ENCODE measurements at places on chromosomes 11 and 22.

GRCh38 chr22:50581950-50582492 is 628 bp downstream of the CHKB start:
- peak; percentile 55 for DNase-seq

GRCh38 chr11:12721816-12722604 is 47.8 kb downstream of the TEAD1 start:
- DNase-seq = no peak

DNA sequence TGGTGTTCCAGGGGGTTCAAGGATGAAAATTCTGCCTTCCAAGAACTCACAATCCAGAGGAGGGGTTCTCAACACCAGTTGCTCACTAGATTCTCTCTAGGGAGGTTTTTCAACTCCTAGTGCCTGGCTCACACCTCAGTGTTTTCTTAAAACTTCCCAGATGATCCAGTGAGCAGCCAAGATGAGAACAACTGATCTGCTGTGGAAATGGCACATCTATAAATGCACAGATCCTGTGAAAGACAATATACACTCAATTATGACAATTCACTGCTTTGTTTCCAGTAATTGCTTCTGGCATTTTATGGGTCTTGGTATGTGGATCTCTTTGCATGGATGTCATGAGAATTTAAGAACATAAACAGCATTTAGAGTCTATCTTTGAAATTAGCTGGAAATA is 45.2 kb upstream of the PRSS23 start:
- DNase-seq = no peak

- no peak for DNase-seq
These were observed 30.4 kb downstream of the TBC1D22A start for GRCh38 chr22:46792841-46793261.

DNA sequence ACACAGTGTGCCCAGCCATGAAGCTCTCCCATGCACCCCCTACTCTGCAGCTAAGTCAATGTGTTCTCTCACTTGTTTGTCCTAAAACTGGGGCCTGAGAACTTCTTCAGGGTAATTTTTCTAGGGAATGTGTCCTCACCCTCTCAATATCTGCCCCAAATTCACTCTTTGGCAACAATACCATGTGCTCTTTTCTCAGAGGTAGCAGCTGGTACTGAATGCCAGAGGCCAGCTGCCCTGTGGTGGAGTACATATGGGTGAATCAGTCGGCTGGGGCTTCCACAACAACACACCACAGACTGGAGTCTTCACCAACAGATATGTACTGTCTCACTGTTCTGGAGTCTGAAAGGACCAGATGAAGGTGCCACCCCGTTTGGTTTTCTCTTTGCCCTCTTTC is 97.7 kb upstream of the TOP3B start:
- no peak for DNase-seq

- DNase-seq = no peak
These were observed 54.2 kb downstream of the EXT2 start for GRCh38 chr11:44149651-44150050.

GRCh38 chr11:39236916-39237315 is 2222.5 kb downstream of the LRRC4C start:
- no peak for DNase-seq

DNA sequence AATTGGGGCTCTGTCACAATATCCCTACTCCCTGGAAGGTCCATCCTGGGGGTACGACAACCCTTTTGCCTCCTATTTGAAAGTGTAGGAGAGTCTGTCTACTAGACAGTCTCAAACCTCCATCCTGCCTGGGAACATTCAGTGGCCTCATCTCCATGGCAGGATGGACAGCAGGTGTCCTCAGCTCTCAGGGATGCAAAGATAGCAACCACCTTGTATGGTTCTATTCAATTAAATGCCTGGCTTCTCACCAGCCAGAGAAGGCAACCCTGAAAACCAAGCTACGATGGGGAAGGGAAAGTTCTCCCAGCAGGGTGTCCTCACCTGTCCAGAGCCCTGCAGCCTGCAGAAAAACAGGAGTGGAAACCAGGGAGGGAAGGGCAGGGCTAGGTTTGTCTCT is 164.9 kb downstream of the MIAT start:
- no peak for DNase-seq

DNA sequence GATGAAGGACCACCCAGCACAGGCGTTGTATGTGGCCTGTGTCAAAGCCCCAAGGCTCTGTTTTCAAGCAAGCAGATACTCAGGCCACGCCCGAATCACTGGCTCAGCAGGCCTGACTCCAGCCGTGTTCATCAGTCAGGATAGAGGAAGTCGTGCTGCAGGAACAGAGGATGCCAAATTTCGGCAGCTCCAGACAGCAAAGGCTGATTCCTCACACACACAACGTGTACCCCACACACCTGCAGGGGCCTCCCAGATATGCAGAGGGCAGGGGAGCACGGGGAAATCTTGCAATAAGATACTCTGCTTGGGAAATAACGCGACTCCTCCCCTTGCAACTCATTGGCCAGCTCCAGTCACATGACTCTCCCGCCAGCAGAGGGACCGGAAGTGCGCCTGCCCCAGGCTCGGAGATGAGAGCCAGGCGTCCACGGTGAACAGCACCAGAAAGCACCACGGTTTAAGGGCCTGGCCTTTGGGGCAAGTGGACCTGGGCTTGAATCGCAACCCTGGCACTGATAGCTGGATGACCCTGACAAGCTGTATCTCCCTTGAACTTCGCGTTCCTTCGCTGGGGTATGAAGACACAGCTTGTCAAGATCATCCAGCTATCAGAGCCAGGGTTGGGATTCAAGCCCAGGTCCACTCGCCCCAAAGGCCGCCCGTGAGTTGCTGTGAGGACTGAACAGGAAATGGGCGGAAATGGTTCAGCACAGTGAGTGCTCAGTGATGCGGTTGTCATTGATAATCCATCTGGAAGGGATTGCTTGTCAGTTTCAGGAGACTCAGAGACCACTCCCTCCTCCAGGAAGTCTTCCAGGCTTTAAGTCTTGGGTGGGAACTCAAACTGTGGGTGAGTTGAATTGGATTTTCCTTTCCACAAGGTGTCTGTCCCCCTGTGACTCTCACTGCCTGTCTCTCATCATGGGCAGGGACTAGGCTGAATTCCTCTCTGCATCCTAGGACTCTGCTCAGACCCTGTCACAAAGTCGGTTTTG is 88.5 kb downstream of the MYEOV start:
- DNase-seq = peak; percentile 12

DNA sequence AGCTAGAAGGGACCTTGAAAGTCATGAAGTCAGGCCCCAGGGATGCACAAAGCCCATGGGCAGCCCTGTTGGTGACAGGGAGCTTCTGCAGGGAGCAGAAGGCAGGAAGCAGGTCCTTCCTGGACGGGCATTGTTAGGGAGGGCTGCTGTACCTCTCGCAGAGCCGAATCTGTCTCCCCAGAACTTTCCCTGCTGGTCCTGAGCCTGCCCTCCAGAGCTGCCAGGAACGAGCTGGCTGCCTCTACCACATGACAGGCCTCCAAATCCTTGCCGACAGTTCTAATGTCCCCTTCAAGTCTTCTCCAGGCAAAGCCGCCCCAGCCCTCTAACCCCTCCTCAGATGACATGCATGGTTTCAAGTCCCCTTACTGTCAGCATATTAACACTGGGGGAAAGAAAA is 20.1 kb downstream of the SYT7 start:
- DNase-seq = no peak

GRCh38 chr22:38649841-38650522 is 6.2 kb downstream of the FAM227A start:
- no peak for DNase-seq

DNA sequence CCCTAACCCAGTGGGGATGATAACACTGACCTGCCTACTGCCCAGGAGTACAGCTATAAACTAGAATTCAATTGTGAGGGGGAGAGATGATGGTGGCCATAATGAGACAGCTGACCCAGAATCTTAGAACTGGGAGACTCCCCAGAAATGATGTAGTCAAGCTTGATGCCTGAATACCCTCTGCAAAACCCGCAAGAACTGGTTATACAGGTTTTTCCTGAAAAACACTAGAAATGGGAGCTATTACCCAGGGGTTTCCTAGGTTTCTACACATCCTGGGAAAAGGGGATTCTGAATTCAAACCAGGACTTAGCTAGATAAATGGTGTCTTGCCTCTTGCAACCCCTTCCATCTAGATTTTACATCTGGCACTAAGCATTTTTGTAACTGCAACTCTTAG is 113.8 kb upstream of the NARS2 start:
- no peak for DNase-seq

DNA sequence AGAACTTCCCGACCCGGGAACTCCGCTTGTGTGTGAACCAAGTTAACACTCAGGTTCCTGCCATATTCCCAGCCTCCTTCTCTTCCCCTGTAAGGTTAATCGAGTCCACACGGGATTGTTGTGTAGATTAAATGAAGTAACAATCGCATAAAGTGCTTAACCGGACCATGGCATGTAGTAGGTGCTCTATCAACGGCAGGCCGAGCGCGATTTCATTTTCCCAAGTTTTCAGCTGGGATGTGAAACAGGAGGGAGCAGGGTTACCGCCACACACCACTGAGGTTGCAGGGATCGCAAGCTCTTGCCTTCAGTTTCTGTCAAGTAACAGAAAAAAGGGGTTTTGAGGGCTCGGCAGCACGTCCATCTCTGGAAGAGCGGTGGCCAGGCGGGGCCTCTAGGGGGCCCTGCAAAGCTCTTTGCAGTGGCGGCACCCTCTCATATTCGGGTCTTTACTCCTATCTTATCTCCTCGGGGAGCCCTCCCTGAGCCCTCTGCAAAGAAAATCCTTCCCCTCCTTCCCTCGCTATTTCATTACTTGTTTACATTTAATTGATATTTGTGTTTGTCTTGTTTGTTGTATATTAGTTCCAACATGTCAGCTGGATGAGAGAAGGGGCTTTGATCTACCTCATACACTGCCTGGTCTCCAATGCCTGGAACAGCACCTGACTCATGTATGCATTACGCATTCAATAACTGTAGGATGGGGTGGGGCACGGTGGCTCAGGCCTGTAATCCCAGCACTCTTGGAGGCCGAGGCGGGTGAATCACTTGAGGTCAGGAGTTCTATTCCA is 816 bp upstream of the PLEKHA7 start:
- DNase-seq = peak; percentile 14

DNA sequence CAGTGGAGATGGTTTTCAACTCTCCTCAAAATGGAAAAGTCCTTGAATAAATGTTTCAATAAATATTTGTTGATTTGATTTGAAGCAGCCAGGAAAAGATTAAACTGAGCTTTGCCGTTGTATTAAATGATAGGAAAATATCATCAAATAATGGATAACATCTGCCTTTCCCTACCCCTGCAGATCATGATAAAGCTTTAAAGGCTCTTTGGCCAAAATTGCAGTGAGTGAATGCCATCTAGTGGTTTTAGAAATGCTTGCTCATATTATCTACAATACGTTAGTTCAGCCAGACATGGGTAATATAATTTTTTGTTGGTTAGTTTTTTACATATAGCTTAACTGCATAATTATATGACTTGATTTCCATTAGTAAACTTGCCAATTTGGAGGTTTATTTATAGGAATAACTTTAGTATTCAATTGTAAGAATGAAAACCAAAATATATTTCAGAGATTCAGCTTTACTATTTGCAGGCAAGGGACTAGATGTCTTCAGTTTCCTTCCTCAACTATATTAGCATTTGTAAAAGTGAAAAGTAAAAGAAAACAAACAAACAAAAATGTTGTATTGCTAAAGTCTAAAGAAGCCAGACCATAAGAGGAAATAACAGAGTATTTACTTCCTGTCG is 159.2 kb downstream of the MSANTD4 start:
- DNase-seq = peak; percentile 16

DNA sequence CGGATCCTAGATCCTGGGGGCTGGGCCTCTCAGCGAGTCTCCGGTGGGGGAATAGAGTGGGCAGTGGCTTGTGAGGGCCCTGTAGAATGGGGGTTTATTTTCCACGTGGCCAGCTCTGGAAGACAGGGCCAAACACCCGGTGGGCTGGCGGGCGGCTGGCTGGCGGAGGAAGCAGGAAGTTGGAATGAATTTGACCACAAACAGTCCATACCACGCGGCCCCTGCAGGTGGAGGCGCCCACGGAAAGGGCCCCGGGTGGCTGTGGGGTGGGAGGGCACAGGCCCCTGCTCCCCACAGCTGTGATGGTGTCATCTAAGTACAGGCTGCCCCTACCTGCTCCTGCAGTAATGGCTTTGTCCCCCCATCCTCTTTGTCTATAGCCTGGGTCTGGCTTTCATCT is 15.1 kb downstream of the MCAT start:
- no peak for DNase-seq

DNA sequence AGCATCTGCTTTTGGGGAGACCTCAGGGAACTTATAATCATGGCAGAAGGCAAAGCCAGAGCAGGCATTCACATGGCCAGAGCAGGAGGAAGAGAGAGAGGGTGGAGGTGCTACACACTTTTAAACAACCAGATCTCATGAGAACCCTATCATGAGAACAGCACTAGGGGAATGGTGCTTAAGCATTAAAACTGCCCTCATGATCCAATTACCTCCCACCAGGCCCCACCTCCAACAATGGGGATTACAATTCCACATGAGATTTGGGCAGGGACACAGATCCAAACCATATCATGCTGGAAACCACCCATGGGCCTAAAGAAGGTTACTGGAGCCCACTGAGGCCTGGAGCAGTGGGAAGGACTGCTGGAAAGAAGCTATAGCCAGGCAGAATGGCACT is 66.9 kb upstream of the CHST1 start:
- DNase-seq = no peak

GRCh38 chr22:38815842-38816241 is 21.9 kb upstream of the DNAL4 start:
- DNase-seq = no peak

DNA sequence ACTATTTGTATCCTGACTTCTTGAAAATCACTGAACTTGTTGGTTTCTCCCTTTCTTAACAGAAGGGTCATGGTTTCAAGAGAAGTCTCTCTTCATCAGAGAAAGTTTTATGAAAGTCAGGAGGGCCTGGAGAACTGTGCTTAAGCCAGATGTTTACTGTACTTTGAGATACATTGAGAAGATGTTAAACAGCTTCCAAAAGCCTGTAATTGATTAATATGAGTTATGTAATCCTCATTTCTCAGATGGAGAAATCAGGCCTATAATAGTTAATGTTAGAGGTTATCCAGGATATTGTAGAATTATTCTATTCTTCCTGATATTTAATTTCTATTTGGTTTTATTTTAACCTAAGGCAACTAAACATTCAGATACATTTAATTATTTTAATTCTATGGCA is 97.1 kb upstream of the RAG2 start:
- no peak for DNase-seq

DNA sequence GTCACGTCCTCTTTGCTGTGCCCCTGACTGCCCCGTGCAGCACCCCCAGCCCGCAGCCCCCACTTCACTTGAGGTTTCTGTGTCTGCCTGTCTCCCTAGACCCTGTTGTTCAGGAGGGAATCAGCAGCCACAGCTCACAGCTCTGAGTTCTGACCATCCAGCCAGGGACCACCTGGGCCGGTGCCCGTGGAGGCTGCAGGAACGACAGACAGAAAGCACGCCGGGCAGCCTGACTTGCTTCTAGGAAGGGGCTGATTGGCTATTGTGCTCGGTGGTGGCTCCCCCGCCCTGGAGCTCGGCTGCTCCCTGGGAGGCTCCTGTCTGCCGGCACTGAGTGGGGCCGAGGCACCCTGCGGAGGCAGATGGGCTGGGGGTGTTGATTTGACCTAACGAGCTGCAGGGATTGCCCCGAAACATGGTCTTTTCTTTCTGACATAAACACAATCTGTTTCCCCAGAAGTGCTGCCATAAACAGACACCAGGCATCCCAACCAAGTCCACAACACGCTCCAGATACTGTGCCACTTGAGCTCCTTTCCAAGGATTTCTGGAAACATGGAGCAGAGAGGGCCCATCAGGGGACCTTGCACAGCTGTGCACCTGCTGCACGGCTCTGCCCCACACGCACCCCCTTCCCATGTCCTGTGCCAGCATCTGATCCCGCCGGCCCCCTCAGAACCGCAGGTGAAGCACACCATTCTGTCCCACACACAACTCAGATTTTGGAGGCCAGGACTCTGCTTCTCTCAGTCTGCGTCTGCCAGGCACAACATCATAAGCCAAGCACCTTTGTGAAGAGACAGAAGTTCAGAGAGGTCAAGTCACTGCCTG is 855.9 kb downstream of the TBC1D22A start:
- no peak for DNase-seq
